ENCODE measurements at places on chromosomes 2 and 18.

GRCh38 chr2:197147942-197148341 lies 162.6 kb downstream of the ANKRD44 start:
- DNase-seq = no peak

DNA sequence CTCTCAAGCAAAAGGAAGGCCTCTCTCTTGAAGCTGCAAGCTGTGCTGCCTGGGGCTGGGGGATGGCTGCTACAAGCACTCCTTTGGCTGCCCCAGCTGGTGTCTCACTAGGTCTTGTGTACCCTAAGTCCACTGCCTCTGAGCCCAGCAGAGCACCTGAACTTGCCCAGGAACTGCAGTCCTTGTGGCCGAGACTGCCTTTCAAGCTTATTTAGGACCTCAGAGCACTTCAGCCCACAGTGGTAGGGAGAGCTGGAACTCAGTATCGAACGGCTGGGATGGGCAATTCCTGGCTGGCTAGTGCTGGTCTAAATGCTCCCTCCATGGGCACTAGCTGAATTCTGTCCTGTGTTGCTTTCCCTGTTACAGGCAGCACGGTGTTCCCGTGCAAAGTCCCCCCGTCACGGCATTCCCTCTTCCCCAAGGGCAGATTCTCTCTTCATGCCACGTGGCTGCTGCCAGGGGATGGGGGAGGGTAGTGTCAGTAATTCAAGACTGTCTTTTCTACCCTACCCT lies 25.9 kb downstream of the STPG4 start:
- DNase-seq = no peak

DNA sequence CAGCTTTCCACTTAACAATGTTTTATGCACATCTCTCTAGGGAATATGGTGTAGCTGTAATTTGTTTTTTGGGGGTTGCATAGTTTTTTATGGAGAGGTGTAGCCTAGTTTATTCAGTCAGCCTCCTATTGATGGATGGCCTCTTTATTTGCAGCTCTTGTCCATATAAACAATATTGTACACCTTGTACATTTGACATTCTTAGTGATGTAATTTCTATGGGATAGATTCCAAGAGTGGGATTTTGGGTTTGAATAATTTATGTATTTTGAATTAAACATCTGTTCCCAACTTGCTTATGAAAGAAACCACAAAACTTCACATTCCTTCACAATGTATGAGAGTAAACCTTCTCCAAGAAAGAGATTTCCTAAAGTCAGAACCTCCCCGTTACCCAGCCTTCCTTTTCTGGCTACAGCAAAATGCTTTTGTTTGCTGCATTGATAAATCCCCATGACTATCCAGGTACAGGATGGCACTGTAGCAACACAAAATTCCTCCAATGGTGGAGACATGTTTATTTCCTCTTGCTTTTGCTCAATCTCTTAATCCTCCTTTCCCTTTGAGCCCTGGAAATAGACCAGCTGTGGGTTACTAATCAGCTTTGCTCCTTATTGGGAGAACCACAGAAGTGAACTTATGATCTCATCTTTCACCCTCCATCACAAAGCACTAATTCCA lies 58.4 kb upstream of the GALR1 start:
- DNase-seq = no peak

DNA sequence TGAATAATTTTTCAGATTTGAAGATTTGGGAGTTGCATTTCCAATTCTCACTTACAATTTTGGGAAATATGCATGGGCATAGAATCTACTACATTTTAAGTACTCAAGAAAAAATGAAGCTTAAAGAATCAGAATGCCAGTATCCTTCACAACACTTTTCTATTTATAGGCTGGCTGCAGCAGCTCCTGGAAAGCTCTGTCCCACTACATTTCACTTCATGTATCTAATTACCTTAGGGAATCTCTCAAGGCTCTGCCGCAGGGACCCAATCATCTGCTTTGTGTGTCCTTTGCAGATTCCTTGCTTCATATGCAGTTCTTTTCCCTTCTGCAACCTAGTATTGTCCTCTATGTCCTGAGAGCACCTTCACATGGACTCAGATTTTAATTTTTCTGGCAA lies 102.9 kb downstream of the NUP35 start:
- no peak for DNase-seq

DNA sequence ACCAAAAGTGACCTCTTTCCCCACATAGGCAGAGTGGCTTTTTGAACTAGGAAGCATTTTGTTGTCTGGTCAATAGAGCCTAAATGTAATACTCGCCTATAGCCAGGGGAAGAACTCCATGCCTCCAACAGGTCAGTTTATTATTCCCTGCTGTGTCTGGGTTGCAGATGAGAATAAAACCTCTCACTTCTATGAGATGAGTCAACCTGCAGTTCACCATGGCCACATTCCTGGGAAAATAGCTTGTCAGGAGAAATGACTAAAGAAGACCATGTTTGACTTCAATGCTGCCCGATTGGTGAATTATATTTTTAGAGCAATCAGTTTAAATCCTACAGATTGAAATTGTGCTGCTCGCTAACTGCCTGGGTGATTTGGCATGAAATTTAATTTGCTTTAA lies 46.7 kb upstream of the LRRTM1 start:
- DNase-seq = no peak

DNA sequence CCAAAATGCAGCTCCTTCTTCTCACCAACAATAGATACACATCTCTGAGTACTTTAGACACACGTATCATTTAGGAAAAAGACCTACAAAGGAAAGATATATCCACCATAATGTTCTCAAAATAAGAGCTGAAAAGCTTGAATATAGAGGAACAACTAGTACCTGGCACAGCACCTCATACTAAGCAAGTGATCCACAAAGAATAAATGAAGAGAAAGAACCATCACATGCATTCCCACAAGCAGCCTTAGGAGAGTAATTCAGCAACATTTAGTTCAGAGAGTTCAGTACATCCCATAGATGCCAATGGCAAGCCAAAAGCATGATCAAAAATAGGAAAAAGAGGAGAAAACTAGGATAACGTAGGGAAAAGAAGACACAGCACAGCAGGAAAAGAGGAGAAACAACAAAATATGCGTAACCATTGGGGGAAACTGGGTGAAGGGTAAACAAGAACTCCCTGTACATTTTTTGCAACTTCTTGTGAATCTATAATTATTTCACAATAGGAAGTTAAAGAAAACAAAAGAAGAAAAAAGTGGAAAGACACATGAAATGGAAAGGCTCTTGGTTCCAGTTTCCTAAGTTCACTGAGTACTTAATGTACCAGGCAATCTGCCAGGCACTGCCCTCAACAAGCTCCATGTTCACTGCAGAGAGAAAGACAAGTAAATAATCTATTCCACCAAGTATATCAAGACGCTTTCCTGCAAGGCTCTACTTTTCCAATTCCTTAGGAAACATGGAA lies 22.3 kb downstream of the CLASP1 start:
- DNase-seq = no peak

GRCh38 chr2:76391678-76392077 lies 681.0 kb upstream of the GCFC2 start:
- DNase-seq = no peak

GRCh38 chr2:104836265-104836664 lies 17.6 kb upstream of the POU3F3 start:
- DNase-seq = no peak

DNA sequence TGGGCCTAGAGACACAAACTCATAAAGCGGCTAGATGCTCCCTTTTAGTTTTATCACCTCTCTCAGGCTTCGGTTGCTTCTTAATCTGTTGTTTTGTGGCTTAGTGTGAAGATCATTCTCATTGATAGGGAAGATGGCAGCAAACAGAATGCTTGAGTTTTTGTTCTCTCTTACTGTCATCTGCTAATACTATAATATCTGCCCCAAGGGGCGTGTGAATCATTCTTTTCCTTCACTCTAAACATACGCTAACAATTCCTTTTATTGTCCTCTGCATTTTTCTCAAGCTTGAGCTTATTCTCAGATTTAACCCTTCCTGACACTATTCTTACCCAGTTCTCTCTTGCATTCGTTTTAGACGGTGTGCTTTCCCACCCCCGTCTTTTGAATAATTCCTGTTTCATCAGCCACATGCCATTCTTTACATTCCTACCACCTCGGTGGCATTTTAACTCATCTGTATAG lies 323.9 kb upstream of the NRP2 start:
- DNase-seq = no peak

DNA sequence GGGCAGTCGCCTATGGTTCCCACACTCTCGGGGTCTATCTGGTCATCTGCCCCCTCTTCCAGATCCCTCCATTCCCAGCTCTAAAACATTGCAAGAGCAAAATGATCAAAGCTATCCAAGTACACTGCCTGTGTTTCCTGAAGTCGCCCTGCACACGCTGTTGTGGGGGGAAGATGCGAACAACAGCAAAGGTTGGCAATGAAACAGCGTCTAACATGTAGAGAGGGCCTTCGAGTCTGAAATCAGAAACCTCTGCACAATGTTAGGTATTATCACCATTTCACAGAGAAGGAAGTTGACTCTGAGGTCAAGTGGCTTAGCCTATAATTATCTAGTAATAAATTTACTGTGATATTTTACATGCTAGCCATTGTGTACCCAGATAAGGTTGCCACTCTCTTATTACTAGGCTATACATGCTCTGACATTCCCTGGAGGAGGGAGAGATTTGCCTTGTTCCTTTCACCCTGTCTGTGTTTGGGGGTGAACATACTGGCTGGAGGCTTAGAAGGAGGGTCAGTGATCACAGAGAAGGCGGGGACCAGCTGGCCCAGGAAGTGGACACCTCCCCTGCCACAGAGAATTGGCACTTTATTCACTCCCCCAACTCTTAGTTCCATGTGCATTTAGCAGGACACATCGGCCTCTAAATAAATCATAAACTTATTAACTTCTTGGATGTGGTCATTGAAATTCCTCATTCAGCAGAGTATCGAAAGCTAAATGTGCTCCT lies 36.8 kb downstream of the KCTD1 start:
- DNase-seq = peak; percentile 42

DNA sequence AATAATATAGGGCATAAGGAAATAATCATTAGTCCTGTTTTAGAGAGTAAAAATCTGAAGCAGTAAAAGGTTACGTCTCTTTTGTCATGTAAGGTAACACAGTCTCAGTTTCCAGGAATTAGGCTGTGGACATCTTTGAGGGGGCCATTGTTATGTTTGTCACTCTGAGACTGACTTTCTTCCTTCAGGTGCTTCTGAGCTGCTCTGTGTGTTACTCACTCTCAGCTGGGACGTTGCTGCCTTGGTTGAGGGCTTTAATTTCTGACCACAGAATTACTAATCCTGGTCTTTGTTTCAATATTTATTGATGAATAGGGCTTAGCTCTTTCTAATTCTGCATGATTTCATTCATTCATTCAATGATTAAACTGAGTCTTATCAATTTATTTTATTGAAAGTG lies 55.9 kb upstream of the SLC38A11 start:
- DNase-seq = no peak

GRCh38 chr2:222456479-222457077 lies 32.2 kb downstream of the SGPP2 start:
- DNase-seq = no peak

GRCh38 chr18:3448838-3449511 lies 997 bp upstream of the TGIF1 start:
- DNase-seq = peak; percentile 82

- DNase-seq = no peak
These were observed 302.9 kb downstream of the CMPK2 start for GRCh38 chr2:6562771-6563170.

GRCh38 chr2:144131042-144131441 lies 388.9 kb downstream of the ZEB2 start:
- DNase-seq = no peak

GRCh38 chr2:44838116-44838790 lies 103.2 kb upstream of the SIX3 start:
- no peak for DNase-seq

GRCh38 chr2:131154071-131154531 lies 49.0 kb downstream of the PLEKHB2 start:
- DNase-seq = peak; percentile 67

GRCh38 chr2:197149546-197149945 lies 161.0 kb downstream of the ANKRD44 start:
- no peak for DNase-seq

DNA sequence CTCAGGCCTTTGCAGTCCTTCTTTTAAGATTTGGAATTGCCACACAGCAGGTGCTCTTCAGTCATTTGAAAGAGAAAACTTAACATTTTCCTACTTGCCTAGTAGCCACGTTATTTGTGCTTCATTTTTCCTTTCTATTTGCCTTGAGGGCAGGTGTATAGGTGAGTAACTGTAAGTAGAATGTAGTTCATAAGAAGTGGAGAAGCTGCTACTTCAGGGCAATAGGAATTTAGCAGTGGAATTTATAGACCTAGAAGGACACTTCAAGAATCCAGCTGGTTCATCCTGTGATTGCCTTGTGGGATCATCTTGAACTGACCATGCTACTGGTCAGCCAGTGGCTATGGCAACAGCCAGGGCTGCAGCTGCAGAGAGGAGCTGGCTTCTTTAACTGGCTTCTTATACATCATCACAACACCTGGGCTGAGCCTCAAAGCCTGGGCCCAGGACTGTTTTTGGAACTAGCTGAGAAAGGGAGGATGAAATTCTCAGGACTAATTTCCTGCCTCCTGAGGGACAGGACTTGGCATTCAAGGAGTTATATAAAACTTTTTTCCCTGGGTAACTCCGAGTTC lies 5.1 kb upstream of the LANCL1 start:
- DNase-seq = no peak

GRCh38 chr2:10770956-10771750 lies 41.4 kb downstream of the PDIA6 start:
- no peak for DNase-seq

DNA sequence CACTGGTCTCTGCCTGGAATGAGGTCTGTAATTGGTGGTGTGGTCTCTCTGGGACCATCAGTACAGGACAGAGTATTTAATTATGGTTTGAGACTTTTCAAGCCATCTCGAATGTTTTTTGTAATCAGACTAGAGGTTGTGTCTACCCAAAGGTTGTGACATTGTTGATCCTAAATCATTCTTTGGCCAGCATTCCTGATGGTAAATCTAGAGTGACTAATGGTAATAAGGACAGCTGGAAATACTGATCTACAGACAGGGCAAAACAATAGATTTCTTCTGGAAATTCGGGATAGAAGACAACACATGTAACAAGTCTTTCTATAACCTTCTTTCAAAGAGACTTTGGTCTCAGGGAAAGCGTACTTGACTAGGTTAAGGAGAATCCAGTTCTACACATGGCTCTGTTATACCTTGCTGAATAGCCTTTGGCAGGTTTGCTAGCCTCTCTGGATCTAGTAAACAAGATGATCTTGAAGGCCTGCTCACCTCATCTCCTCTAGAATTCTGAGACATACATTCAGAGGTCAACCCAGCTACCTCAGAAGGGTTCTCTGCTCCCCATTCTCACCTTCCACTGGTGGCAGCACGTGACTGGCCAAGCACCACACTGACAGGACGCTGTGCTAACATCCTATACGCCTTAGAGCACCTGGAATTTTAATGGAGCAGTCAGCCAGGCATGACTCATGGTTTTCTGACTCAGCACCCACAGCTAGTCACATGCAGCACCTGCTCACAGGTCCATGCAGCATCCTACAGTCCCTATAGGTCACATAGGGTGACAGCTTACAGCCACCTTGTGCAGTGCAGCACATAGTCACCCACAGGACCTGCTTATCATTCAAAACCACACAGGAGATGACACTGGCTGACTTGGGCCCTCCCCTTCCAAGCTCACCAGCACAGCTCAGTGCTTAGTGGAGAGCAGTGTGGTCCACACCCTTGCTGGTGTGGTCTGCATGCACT lies 12.2 kb downstream of the PLB1 start:
- DNase-seq = peak; percentile 97

All from RCC 7860 (cell line).